Cortex of kidney (tissue), 1 donor: ENCODE measurements at places on chromosomes 1 and 21.

GRCh38 chr1:30423570-30423969, 299.8 kb downstream of the MATN1 start:
- DNase-seq: no peak

GRCh38 chr1:224432672-224433040, 1.9 kb downstream of the WDR26 start:
- no peak for DNase-seq

DNA sequence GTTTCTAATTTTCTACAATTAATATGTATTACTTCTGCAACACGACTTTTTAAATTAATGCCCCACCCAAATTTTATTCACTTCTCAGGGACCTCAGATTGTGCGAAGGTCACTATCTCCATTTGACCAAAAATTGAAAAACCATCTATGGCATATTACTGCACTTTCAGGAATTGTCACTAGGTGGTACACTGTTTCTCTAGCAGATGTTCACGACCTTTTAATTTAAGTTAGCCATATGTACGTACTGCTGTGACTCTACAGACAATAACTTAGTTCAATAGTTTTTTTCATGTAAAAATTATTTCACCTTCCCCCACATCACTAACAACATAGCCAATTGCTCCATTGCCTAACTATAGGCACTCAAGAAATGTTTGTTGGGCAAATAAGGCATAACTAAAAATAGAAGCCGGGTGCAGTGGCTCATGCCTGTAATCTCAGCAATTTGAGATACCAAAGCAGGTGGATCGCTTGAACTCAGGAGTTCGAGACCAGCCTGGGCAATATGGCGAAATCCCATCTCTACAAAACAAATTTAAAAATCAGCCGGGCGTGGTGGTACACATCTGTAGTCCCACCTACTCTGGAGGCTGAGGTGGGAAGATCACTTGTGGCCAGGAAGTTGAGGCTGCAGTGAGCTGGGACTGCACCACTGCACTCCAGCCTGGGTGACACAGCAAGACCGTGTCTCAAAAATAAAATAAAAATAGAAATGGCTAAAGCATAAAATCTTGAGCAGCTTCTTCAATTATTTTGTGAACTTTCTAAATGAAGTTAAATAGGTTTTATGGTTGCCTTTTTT, 75.7 kb upstream of the PKN2 start:
- no peak for DNase-seq

DNA sequence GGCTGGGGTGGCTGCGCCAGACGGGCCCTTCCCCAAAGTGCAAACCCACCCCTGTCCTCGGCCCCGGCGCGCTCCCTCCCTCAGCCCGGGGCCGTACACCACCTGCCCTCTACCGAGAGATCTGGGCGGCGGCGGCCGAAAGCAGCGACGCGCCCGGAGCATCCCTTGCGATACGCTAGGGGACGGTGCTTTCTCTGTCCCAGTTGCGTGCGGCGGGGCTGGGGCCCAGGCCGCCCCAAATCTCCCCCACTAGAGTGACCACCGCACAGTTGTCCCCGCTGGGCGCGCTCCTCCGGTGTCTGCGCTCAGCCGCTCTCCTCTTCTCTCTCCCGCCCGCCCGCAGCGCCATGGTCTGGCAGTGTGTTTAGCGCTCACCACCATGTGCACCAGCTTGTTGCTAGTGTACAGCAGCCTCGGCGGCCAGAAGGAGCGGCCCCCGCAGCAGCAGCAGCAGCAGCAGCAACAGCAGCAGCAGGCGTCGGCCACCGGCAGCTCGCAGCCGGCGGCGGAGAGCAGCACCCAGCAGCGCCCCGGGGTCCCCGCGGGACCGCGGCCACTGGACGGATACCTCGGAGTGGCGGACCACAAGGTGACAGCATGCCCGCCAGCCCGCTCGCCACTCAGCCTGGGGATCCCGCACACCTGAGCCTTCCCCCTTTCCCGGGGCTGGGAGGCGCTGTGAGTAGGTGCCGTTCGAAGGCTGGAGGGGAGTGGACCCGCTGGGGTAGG, 1.0 kb downstream of the ST6GALNAC5 start:
- no peak for DNase-seq

DNA sequence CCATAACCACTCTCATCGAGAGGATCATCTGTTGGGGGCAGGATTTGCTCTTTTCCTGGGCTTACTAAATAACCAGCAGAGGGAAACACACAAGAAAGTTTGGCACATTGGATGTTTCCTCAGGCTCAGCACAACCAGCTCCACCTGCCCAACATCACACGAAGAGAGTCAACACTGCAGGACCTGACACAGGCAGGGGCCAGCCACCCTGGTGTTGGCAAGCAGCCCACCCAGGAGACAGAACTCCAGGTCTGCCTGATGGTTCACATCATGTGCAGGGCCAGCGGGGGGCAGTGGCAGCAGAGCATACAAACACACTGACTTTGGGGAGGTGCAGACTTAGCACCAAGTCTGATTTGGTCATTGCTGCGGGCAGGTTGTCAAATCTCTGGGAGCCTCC, 182.3 kb upstream of the GALNT2 start:
- DNase-seq: no peak

DNA sequence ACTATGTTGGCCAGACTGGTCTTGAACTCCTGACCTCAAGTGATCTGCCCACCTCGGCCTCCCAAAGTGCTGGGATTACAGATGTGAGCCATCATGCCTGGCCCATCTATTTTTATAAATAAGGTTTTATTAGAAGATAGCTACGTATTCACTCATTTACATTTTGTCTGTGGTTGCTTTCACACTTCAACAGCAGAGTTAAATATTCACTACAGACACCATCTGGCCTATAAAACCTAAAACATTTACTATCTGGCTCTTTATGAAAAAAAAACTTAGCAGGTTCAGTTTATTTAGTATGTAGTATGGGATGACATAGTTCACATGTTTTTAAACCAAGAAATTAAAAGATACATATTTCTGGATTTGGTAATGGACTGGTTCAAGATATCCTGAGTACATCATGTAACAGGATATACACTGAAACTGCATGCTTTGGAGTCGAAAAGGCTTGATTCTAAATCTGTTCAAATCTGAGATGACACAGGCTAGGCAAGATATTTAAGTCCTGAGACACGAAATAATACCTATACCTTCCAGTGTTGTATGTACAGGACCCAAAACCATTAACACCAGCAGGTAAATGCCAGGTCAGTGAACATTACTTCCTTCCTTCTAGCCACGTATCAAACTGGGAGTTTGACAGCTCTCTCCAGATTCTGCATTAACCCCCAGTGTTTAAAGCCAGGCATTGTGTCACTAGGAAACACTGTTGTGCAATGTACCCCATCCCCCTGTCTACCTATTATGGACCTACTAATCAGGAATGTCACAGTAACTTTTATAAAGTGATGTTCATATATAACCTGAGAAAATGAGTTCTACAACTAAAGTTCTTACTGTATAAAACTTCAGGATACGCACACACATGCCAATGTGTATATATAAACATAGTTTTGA, 54.3 kb upstream of the SDC3 start:
- no peak for DNase-seq

DNA sequence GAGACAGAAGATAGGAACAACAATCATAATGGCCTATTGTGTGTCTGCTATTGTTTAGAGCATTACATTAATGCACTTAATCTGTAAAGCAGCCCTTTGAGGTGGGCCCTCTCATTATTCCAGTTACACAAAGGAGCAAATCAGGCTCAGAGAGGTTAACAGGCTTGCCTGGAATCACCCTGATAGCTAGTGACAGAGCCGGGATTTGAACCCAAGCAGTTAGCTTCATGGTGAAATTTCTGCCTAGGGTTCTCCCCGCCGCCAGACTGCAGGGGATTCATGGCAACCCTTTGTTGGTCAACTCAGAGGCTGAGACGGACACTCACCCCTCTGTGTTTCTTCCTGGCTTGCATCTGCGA, 7.1 kb downstream of the HEYL start:
- no peak for DNase-seq

GRCh38 chr1:147434921-147435320, 106.4 kb upstream of the BCL9 start:
- no peak for DNase-seq

GRCh38 chr1:152981146-152981871, 2.6 kb upstream of the SPRR1A start:
- no peak for DNase-seq

DNA sequence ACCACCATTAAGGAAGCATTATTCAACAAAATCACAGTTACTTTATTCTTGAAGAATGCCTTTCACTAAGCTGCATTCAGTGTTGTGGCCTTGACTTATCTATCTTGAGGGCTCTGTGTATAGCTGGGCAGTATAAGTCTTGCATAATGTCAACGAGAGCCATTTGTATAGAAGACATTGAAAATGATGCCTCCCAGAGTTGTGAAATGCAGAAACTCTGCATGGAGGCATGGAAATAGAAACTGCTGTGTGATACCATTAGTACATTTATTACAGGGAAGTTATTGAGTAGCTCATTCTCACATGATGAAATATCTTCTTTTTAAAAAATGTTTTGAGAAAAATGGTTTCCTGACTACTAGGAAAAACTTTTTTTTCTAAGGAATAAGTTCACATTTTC, 111.4 kb upstream of the SNX7 start:
- DNase-seq: no peak

GRCh38 chr1:108678706-108679105, 13.4 kb upstream of the PRPF38B start:
- no peak for DNase-seq

- DNase-seq: no peak
These were observed 283.5 kb downstream of the C1orf94 start for GRCh38 chr1:34460193-34460592.

- DNase-seq: no peak
These were observed 466.5 kb upstream of the DEPDC1 start for GRCh38 chr1:68963353-68963752.

GRCh38 chr1:87206044-87206831, 122.4 kb upstream of the LMO4 start:
- DNase-seq: no peak

GRCh38 chr21:15144026-15144425, 79.2 kb upstream of the NRIP1 start:
- no peak for DNase-seq
